Placental pericyte (primary cell): ENCODE measurements at places on chromosomes 16 and 17. TPM values are rescaled to one million over a fixed set of nuclear protein-coding genes. Genes with fewer than 3 reads are reported as not detected.

DPEP3 gene
- not detected in 2 replicates for total RNA-seq

SDR42E2 gene
- under 0.01 TPM in 1 of 2 replicates, not detected in the other for total RNA-seq

CD300LB gene
- total RNA-seq: not detected in 2 replicates

DNAJC7 gene
- 80.7 and 97.4 TPM in 2 replicates for total RNA-seq

CCDC200 gene
- total RNA-seq: not detected in 2 replicates

MMD gene
- total RNA-seq: 15.8 and 32.9 TPM in 2 replicates

HOXB8 gene
- not detected in 2 replicates for total RNA-seq

IL34 gene
- total RNA-seq: 1.4 and 6.1 TPM in 2 replicates

CA5A gene
- not detected in 2 replicates for total RNA-seq

PPP1R27 gene
- not detected in 2 replicates for total RNA-seq

IGF2BP1 gene
- 30.6 and 49.0 TPM in 2 replicates for total RNA-seq

CHTF18 gene
- total RNA-seq: 2.2 and 36.9 TPM in 2 replicates

TK1 gene
- total RNA-seq: 14.7 and 156 TPM in 2 replicates

PHF12 gene
- total RNA-seq: 43.8 and 44.6 TPM in 2 replicates

FAM20A gene
- total RNA-seq: 0.57 and 6.8 TPM in 2 replicates

ATP2A1 gene
- 0.29 and 0.44 TPM in 2 replicates for total RNA-seq

GP1BA gene
- total RNA-seq: under 0.01 TPM in 1 of 2 replicates, not detected in the other

SCIMP gene
- total RNA-seq: not detected in 2 replicates

GINS2 gene
- total RNA-seq: 0.66 and 16.5 TPM in 2 replicates

PLEKHG4 gene
- 6.6 and 21.0 TPM in 2 replicates for total RNA-seq

DOC2A gene
- total RNA-seq: 0.14 TPM in 1 of 2 replicates, not detected in the other

MEOX1 gene
- 0.22 and 6.6 TPM in 2 replicates for total RNA-seq

GAS7 gene
- 6.7 and 21.7 TPM in 2 replicates for total RNA-seq

PLSCR3 gene
- total RNA-seq: 23.6 and 28.1 TPM in 2 replicates

SLC7A5 gene
- total RNA-seq: 89.9 and 93.4 TPM in 2 replicates

TSEN54 gene
- total RNA-seq: 9.6 and 12.7 TPM in 2 replicates

TEKT1 gene
- not detected in 2 replicates for total RNA-seq

KRT12 gene
- total RNA-seq: 0.43 TPM in 1 of 2 replicates, not detected in the other

OR3A3 gene
- total RNA-seq: not detected in 2 replicates

PYDC1 gene
- total RNA-seq: not detected in 2 replicates

SDR42E1 gene
- 0.22 and 1.3 TPM in 2 replicates for total RNA-seq

ITGAD gene
- not detected in 2 replicates for total RNA-seq

PSMD11 gene
- 84.3 and 155 TPM in 2 replicates for total RNA-seq

SERPINF2 gene
- 0.14 and 0.22 TPM in 2 replicates for total RNA-seq

TMEM98 gene
- 98.1 and 196 TPM in 2 replicates for total RNA-seq

OSBPL7 gene
- 3.5 and 4.3 TPM in 2 replicates for total RNA-seq
